Stimulated activated CD8-positive, alpha-beta memory T cell treated with anti-CD3 and anti-CD28 coated beads, Interleukin-4, amount 100 ng/mL, for 1 hour (primary cell): ENCODE measurements at places on chromosomes 3 and 15.

GRCh38 chr3:100297784-100298183 is 36.8 kb upstream of the NIT2 start:
- DNase-seq = no peak

GRCh38 chr15:98428253-98428989 is 219.9 kb upstream of the IGF1R start:
- no peak for DNase-seq

- no peak for DNase-seq
These were observed 100.2 kb downstream of the TMCC1 start for GRCh38 chr3:129793319-129793718.

DNA sequence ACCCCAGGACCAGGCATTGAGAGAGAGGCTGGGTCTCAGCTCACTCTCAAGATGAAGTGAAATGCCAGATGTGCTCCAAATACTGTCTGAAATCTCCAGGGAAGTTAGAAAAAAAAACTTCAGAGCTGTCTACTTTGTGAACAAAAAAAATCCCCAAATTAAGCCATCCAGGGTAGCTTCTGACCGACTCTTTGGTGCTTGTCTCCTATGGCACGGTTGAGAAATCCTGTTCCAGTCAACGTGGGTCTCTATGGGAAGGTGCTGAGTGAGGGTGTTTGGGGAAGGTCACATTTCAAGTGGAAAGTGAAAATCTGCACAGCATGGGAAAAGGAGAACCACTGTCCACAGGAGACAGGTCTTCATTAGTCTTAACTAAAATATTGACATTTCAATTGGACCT is 322.5 kb upstream of the CFAP20DC start:
- DNase-seq = no peak

GRCh38 chr15:84649706-84650105 is 4.4 kb downstream of the WDR73 start:
- DNase-seq = no peak

- DNase-seq = no peak
These were observed 58.4 kb downstream of the MESD start for GRCh38 chr15:80931191-80931590.

DNA sequence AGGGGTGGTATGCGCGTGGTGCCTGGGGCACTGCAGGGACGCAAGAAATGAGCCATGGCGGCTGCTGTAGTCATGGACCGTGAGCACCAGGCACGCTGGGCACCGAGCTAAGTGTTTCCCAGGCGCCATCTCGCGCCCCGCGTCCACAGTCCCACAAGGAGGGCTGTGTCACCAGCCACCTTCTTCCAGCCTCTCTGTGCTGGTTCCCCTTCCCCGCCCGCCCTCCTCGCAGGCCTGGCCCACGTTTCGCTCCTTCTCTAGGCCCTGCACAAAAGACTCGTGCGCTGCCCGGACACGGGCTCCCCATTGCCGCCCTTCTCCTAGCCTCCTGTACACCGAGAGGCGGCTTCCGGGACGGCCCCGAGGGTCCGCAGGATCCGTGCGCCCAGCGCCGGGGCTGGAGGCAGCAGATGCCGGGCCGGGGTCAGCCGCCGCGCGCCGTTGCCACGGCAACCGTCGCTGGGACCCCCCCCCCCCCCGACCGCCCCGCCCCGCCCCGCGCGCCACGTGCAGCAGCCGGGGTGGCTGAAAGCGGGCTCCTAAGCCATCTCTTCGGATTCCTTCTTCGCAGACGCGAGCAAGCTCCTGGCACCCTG is 113.4 kb downstream of the SRGAP3 start:
- no peak for DNase-seq

DNA sequence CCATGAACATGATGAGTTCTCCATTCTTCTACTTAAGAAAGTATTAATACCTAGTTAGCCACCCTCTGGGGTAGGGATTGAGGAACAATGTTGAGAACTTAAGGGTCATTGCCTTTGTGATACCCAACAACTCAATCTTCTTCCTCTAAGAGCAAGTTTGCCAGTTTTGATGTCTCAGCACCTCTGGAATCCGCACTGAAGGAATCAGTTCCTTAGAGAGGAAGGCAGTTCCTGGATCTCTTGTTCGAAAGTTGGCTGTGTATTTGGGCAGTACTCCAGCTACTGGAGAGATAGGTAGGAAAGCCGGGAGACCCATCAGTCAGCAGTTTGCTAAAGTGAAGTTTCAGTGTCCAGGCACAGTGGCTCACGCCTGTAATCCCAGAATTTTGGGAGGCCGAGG is 35.6 kb upstream of the MTHFS start:
- no peak for DNase-seq

- no peak for DNase-seq
These were observed 62.4 kb upstream of the SLC24A5 start for GRCh38 chr15:48058371-48058770.

DNA sequence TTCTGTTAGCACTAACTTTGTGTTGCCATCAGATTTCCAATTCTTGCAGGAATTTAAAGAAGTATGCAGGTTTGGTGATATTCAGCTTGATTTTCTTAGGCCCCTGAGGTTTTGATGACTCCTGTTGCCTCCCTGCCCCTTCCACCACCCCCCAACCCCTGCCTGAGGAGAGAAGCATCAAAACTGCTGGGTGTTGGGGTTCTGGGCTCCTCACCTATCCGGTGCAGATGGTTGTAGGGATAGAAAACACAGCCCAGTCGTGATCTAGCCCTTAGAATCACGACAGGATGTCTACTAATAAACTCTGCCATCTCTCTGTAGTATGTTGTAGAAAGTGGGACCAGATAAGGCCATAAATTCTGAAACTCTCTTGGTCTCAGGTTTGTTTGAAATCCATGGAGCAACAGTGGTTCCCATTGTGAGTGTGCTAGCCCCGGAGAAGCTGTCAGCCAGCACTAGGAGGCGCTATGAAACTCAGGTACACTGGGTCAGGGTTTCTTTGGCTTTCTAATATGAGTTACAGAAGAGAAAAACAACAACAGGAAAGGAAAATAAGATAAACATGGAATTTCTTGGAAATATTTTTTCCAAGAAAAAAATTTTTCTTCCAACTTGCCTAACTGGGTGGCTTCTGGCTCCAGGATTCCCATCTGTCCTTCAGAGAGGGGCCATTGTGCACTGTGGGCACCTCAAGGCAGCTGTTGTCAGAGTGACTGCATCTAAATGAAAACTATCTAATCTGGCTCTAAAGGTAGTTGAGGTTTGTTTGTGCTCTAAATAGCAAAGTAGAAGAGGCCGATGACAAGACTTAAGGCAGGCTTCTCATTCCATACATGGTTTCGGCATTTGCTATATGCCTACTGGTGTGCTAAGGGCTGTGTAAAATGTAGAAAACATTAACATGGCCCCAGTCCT is 8.7 kb downstream of the SRP14 start:
- no peak for DNase-seq

DNA sequence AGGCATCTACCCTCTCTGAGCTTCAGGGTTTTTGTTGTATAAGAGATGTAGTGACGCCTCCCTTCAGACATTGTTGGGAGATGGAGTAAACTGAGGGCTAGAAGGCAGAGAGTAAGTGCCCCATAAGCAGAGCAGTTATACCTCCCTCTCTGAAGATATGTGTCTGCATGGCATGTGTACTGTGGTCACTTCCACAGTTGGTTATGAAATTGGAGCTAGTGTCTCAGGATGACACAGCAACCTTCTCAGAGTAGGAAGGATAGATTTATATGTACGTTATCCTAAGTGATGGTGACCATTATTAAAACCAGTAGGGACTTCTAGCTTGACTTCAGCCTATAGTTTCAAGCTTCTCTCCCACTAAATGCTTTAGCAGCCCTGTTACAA is 17.9 kb downstream of the PXK start:
- DNase-seq = no peak

GRCh38 chr3:15982667-15983196 is 185.0 kb upstream of the ANKRD28 start:
- DNase-seq = no peak

DNA sequence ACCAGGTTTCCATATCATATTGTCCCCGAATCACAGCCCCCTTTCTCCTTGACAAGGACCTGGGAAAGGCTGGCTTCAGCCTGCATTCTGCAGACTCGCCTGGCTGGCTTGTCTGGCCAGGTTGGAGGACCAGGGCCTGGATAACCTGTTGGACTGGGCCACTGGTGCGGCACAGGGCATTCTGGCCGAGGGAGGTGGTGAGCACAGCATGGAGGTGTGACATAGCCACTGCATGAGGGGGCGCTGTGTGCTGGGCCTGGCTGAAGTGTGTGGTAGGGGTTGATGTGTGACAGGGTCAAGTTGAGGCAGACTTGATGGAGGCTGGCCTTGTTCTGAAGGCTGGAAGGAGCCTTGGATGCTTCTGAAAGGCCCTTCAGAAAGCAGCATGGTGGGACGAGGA is 2.9 kb downstream of the ESYT3 start:
- no peak for DNase-seq

DNA sequence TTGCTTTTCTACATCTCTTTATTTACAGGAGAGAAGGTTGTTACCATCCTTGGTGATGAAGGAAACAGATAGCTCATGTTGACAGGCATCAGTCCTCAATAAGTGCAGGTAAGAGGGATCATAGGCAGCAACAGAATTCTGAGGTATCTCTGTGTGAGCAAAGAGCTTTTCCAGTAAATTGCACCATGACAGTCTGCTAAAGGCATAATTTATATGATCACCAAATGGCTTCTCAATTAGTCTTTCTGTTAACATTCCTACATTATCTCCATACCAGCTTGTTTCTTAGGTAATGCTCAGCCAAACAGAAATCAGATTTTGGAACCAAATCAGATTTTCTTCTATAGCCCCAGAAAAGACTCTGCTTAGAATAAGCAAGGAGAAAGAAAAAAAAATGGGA is 3.6 kb upstream of the ARHGAP31 start:
- no peak for DNase-seq

GRCh38 chr3:124281453-124282316 is 289.8 kb upstream of the ROPN1 start:
- DNase-seq = no peak

DNA sequence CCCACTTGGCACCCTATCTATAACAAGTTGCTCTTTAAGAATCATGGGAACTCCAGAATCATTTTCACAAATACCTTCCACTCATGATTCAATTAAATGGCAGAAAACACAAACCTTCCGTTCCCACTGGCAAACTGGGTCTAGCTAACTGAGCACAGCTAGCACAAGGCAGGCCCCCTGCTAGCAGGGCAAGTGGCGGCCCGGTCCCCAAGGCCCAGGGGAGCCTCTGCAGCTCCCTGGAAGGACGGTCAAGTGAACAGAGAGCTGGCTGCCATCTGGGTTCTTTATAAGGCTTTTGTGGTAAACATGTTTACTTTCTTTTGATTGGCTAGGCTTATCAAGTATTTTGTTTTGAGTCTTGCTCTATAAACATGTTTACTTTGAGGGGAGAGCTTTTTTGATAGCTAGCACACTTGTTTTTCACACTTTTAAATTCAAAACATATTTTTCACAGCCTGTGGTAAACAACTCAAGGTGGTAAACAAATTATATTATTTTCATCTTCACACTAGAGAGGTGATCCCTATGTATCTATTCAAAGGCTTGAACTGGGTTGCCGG is 81.4 kb downstream of the FOXP1 start:
- DNase-seq = no peak

- no peak for DNase-seq
These were observed 57.9 kb upstream of the RNU6-1 start for GRCh38 chr15:67897646-67898339.

DNA sequence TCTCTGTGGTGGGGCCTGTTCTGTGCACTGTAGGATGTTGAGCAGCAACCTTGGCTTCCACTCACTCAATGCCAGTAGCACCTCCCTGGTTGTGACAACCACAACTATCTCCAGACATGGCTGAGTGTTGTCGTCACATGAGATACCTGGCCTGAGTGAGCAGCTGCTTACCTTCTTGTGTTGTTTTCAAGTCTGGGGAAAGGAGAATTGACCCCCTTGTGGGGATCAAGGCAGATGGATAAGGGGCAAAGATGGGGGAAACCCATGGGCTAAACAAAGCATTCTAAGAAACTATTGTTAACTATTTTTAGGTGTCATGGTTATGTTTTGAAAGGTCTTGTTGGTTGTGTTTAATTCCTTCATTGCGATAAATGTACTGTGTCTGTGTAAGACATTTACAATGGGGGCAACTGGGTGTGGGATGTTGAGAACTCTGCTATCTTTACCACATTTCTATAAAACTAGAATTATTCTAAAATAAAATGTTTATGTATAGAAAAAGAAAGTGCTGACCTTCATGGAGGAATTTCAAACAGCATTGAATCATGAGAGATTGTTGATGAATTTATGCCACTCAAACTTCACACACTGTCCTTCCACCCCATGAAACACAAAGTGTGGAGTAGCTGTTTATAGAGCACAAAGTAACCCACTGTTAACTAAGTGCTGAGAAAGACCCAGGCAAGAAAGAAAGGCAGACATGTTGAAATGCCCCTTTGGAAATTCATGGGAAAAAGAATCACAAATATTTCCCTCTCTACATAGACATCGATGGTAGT is 48.4 kb upstream of the SPTSSB start:
- DNase-seq = no peak

GRCh38 chr3:126889276-126890201 is 93.4 kb upstream of the PLXNA1 start:
- DNase-seq = no peak

DNA sequence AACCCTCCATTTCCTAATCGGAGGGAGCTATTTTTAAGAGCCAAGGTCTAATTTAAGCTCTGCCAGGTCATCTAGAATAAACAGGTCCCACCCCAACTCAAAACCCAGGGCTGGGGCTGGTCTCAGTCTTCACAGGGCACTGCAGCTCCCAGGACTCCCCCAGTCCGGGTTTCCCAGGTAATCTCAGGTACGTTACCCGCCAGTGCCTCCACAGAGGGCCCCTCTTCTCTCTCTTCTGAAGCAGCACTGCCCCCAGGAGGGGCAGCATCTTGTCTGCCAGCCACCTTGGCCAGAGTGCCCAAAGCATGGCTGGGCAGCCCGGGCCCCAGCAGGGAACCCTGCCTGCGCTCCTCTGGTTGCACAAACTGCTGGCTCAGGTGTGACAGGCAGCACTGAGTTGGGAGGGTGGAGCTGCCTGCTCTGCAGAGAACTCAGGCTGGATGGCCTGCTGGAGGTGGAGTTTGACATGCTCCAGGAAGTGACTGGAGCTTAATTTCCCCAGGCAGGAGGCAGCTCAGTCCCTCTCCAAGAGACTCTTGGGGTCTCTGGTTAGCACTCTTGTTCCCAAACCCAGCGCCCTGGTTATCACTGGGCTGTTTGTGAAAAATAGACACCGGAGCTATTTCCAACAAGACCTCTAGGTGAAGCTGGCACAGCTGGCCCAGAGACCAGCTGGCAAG is at the start of gene PLA2G4F:
Gene PLA2G4F (minus strand): TSS at position 394 of the 680 bp plus-strand sequence. CDS start 87 bp downstream, at position 307.
- DNase-seq = no peak

DNA sequence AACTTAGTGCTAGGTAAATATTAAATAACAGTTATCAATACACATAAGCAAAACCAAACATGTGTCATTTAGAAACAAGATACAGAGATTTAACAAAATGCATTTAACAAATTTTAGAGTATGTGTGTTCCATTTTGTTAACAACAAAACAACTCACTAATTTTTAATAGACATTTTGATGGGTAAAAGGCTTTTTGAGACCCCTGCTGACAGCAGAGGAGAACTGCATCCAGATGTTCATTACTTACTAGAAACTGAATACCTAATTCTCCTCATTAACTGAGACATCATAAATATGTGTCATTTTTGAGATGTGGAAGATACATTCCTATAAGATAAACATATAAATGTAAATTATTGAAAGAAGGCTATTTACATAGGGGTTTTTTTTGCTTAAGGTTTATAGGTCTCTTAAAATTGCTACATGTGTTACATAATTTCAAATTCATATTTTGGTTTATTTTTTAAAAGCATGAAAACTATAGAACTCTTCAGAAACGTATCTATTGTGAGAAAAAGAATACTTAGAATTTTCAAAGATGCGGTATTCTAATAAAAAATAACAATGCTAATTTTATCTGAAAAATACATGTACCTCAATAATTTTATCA is 1009.8 kb downstream of the TUSC7 start:
- no peak for DNase-seq

GRCh38 chr3:20511863-20512505 is 326.0 kb upstream of the SGO1 start:
- no peak for DNase-seq
